ENCODE measurements at places on chromosomes 13 and 19.
A peak's percentile ranks its signal among the peaks of the same experiment; 100 is the strongest.

DNA sequence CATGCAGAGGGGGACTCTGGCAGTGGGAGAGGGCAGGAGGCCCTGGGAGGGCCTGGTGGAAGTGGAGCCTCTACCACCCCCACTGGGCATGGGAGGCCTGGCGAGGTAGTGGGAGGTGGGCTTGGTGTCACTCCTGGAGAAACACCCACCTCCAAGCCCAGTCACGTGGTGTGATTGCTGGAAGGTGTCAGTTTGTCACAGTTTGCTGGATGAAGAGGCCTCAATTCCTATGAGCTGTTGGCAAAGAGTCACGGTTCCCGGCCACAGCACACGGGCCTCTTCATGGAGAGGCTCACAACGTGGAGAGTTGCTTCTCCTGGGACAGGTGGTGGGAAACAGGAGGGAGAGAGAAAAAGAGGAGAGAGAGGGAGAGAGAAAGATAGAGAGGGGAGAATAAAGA, 684.1 kb upstream of the ARGLU1 start:
- DNase-seq = no peak

DNA sequence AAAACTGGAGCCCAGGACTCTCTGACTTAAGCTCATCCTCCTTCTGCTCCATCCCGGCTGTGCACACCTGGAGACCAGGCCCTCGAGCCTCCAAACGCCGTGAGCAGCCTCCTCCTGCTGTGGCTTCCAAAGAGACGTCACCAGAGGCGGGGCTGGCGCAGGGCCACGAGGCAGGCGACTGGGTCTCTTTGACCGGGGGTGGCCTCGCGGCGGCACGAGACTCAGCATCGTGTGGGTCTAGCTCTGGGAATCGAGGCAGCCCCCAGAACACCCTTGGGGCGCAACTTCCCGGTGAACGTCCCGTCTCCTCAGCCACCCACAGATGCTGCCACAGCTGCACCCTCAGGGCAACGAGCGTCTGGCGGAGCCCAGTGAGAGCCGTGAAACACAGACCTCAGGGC, 22.8 kb downstream of the RASA3 start:
- no peak for DNase-seq

- DNase-seq = peak; percentile 92
Observed at GRCh38 chr13:33251131-33251661, 34.4 kb downstream of the STARD13 start.

GRCh38 chr13:26050568-26051230, 1.1 kb downstream of the SHISA2 start:
- no peak for DNase-seq

DNA sequence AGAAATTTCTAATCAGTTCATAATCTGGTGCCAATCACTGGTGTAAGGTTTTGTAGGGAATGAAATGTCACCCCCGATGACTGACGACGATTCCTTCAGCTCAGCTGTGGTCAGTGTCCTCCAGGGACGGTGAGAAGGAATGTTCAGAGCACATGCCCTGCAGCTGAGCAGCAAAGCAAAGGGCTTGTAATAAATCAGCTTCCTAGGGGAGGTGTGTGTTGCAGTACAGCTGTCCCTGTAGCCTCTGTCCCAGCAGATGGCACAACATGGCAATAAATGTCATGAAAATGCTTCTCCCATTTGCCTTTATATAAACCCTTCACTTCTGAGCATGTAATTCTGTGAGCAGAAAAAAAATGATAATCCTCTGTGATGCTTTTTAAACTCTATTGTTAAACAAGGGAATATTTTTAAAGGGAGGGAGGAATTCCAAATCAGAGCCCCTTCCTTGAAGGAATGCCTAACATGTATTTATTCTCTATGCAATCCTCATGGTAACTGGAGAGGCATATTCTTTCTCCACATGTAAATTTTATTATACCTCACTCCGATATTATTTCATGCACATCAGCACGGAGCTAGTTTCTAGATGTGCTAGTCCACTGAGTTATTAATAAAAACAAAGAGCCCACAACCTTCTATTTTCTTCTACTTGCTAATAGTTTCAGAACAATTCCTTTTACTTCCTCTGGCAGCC, 102.5 kb downstream of the FAM216B start:
- peak; percentile 42 for DNase-seq

DNA sequence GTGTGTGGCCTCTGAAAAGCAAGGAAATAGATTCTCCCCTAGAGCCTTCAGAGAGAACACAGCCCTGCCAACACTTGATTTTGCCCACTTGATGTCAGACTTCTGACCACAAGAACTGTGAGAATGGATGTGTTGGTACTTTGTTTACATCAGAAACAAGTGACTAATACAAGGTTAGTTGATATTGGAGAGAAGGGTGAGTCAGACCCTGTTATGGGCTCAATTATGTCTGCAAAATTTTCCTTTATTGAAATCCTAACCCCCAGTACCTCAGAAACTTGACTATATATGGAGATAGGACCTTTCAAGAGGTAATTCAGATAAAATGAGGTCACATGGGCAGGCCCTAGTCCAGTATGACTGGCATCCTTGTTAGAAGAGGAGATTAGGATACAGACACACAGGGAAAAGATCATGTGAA, 226.7 kb downstream of the RFC3 start:
- peak; percentile 87 for DNase-seq

DNA sequence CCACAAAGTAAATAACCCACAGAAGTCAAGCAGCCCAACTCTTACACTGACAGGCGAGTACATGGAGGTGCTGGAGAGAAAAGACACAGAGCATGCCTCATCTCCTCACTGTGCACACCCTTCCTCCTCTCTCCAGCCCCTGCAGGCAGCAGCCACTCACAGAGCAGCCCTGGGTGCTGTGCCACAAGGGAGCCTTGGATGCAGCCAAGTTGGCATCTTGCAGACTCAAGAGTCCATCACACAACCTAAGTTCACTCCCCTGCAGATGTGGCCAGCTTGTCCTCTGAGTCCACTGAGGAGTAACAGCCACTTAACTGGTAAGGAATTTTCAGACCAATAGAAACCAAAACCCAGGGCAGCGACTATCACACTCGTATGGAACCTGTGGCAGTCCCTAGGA, 47.4 kb downstream of the BRD4 start:
- DNase-seq = no peak

- no peak for DNase-seq
Observed at GRCh38 chr19:2808129-2808941, 11.3 kb upstream of the ZNF554 start.

GRCh38 chr13:25902455-25902854, 149.4 kb downstream of the SHISA2 start:
- no peak for DNase-seq

DNA sequence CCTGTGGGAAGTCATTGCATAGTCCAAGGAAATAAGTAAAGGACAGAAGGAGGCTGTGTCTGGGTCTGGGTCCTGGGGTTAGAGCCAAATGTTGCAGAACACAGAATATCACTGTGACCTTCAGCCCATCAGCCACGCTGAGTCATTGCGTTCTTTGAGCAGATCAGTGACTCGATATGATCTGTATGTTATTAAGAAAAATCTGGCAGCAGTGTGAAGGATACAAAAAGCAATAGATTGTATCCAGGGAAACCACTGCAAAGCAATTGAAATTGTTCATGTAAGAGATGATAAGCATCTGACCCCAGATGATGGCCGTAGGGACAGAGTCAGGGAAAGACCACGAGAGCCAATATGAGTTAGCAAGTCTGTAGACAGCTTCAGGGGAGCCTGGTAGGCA, 1575.1 kb upstream of the SLC10A2 start:
- DNase-seq = no peak

DNA sequence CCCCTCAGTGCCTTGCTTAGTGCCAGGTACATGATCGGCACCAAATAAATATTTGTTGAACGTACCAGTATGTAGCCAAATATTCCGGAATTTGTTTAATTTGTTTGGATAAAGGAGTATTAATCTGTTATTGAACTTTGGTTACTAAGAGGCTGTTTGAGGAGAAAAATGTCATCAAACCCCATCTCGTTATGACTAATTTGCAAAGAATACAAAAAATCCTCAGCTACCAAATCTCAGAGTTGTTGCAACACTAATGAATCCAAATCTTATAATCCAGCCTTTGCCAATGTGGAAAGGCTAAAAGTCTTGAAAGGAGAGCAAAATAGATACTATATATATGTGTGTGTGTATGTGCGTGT, 79.5 kb downstream of the KLF5 start:
- peak; percentile 73 for DNase-seq

- DNase-seq = no peak
Observed at GRCh38 chr13:95136638-95137037, 164.6 kb downstream of the ABCC4 start.

DNA sequence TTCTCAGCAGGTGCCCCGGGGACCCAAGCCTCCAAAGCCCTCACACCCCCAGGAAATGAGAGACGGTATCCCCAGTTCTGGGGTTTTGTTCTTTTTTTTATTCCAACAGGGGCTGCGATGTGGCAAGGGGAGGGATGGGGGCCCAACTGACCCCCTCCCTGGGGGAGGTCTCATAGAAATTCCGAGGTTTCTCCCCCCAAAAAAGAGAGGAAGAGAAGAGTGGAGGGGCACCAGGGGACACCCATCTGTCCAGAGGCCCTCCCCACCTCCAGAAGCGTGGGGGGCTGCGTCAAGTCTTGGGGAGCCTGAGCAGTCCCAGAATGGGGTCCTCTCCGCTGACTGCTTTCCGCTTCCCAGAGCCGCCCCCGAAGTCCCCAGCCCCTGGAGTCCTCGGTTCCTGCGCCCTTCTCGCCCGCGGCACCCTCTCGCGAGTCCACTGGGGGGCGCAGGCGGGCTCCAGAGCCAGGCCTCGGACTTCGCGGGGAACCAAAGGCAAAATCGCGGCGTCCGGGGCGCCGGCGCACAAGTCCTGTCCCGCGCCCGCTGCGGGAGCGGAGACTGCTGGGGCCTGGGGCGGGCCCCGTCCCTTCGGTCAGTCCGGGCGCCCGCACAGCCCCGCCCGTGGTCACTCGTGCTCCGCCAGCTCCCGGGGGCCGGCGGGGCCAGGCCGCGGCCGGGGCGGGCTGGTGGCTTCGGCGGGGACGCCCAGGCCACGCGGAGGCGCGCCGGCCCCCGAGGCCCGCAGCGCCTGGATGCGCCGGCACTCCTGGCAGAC, 4.4 kb upstream of the ATP1A3 start:
- DNase-seq = no peak

DNA sequence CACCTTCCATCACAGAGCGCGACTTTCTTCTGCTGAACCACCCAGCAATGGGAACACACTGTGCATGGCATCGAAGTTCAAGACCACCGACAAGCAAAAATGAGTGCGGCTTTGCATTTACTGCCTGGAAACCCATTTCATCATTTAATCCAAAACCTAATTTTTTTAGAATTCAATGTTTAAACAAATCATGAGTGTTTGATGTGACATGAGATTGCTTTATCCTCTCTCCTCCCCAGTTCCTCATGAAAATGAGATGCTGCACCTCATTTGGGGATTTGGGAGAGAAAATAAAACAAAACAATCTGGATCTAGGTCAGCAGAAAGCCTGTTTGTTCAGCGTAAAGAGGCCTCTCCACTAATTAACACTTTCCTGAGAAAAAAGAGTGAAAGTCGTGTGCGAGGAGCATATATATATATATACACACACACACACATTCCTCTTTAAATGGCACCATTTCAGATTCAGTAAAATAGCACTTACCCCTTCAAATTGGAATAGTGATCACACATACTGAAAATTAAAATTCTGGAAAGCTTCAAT, 126.2 kb downstream of the DCT start:
- DNase-seq = no peak

Data from HFFc6 (cell line).